Airway epithelial cell (primary cell): ENCODE measurements at places on chromosomes 1 and 21. TPM values are rescaled to one million over a fixed set of nuclear protein-coding genes. Genes with fewer than 3 reads are reported as not detected.

Gene SPRR5
- 0.71 TPM in 1 of 2 replicates, not detected in the other for total RNA-seq

Gene RGS8
- total RNA-seq = not detected in 2 replicates

Gene ADAMTS1
- total RNA-seq = 35.0 and 37.0 TPM in 2 replicates

Gene TRPM2
- not detected in 2 replicates for total RNA-seq

Gene RAB25
- total RNA-seq = 206 and 251 TPM in 2 replicates

Gene STYXL2
- total RNA-seq = not detected in 2 replicates

Gene NOTCH2
- total RNA-seq = 35.6 and 46.4 TPM in 2 replicates

Gene EPS8L3
- not detected in 2 replicates for total RNA-seq

Gene SAMD13
- total RNA-seq = 1.1 and 1.3 TPM in 2 replicates

Gene PALMD
- total RNA-seq = 9.6 and 13.6 TPM in 2 replicates

Gene C4BPA
- not detected in 2 replicates for total RNA-seq

Gene ORC1
- total RNA-seq = 14.0 and 15.3 TPM in 2 replicates

Gene DCST2
- 0.07 TPM in 1 of 2 replicates, not detected in the other for total RNA-seq

Gene KCNJ9
- total RNA-seq = not detected in 2 replicates

Gene TBX19
- total RNA-seq = 0.09 and 0.42 TPM in 2 replicates

Gene VSIG8
- total RNA-seq = 0.05 and 0.21 TPM in 2 replicates

Gene ZNF695
- total RNA-seq = 2.6 and 5.9 TPM in 2 replicates

Gene AMPD1
- not detected in 2 replicates for total RNA-seq

Gene VASH2
- 0.05 and 0.49 TPM in 2 replicates for total RNA-seq

Gene JAM2
- total RNA-seq = 0.07 TPM in 1 of 2 replicates, not detected in the other

Gene REN
- not detected in 2 replicates for total RNA-seq

Gene OPRD1
- not detected in 2 replicates for total RNA-seq

Gene DR1
- total RNA-seq = 41.8 and 49.1 TPM in 2 replicates

Gene PAQR7
- 29.9 and 37.0 TPM in 2 replicates for total RNA-seq

Gene PRCC
- total RNA-seq = 40.3 and 43.9 TPM in 2 replicates

Gene GBP4
- 0.07 TPM in 1 of 2 replicates, not detected in the other for total RNA-seq

Gene HSPB7
- not detected in 2 replicates for total RNA-seq

Gene SELL
- total RNA-seq = not detected in 2 replicates

Gene CMPK1
- total RNA-seq = 61.3 and 76.2 TPM in 2 replicates

Gene CELA3B
- not detected in 2 replicates for total RNA-seq

Gene FALEC
- 0.63 TPM in 1 of 2 replicates, not detected in the other for total RNA-seq

Gene PDE9A
- 1.4 and 1.8 TPM in 2 replicates for total RNA-seq

Gene PLA2G5
- not detected in 2 replicates for total RNA-seq

Gene COL9A2
- 0.88 and 1.1 TPM in 2 replicates for total RNA-seq

Gene CFAP57
- total RNA-seq = 0.14 TPM in 1 of 2 replicates, not detected in the other

Gene AADACL3
- total RNA-seq = not detected in 2 replicates

Gene ZBTB7B
- total RNA-seq = 67.2 and 89.0 TPM in 2 replicates

Gene DESI2
- total RNA-seq = 25.0 and 32.1 TPM in 2 replicates

Gene SPATA17
- 1.5 and 2.1 TPM in 2 replicates for total RNA-seq

Gene PRR9
- not detected in 2 replicates for total RNA-seq

Gene EDN2
- 2.8 and 10.1 TPM in 2 replicates for total RNA-seq

Gene CFHR4
- total RNA-seq = not detected in 2 replicates

Gene PAX7
- total RNA-seq = not detected in 2 replicates

Gene FNDC10
- total RNA-seq = 5.6 and 7.5 TPM in 2 replicates

Gene IFI44L
- 0.07 and 0.28 TPM in 2 replicates for total RNA-seq

Gene IGSF5
- not detected in 2 replicates for total RNA-seq

Gene EXO1
- 6.9 and 10.7 TPM in 2 replicates for total RNA-seq

Gene SRM
- 78.6 and 94.9 TPM in 2 replicates for total RNA-seq

Gene PTPRF
- 152 and 214 TPM in 2 replicates for total RNA-seq

Gene S100A8
- total RNA-seq = 1,254 and 1,417 TPM in 2 replicates

Gene JAK1
- 40.4 and 45.1 TPM in 2 replicates for total RNA-seq

Gene ERICH3
- 0.07 TPM in 1 of 2 replicates, not detected in the other for total RNA-seq

Gene MEX3A
- 3.3 and 7.6 TPM in 2 replicates for total RNA-seq

Gene ID3
- total RNA-seq = 248 and 253 TPM in 2 replicates

Gene NEXN
- 1.1 and 2.2 TPM in 2 replicates for total RNA-seq
